ENCODE measurements at places on chromosomes 7 and 10.

GRCh38 chr10:112039823-112040222 is 143.7 kb downstream of the GPAM start:
- DNase-seq = no peak

GRCh38 chr10:112678987-112679386 is 232.0 kb downstream of the VTI1A start:
- DNase-seq = no peak

- DNase-seq = peak; percentile 83
These were observed at the start of gene AGK for GRCh38 chr7:141551094-141551781. TSS of gene AGK (plus strand) at chr7:141551410. CDS start at chr7:141555467, 4,057 bp downstream.

DNA sequence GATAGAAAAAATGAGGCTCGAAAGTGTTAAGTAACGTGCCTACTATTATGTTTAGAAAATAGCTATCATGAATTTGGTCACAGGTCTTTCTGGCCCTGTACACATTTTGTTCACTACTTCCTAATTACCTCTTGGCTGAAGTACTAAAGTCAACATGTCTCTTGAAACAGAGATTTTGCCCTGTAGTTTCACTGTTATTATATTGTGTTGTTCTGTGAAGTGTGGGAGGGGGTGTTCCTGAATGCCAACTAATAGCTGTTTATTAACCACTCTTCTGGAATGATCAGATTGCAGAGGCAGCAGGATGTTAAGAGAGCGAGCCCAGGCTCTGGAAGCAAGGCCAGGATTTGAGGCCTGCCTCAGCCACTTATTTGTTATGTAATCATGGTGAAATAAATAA is 72.1 kb downstream of the RNF133 start:
- DNase-seq = no peak

DNA sequence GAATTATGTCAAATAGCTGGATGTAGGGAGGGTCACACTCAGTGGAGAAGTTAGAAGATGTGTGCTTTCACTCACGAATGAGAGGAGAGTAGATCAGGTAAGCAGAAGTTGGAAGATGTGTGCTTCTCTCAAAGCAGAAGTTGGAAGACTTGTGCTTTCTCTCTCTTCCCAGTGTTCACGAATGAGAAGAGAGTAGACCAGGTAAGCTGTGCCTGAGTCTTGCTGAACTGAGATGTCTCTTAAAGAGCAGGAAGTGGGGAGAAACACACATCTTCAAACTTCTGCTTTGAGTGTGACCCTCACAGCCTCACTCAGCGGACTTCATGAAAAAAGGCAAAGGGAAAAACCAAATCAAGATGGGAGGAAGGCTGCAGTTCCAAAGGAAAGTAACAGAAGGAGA is 7.0 kb upstream of the TMEM243 start:
- DNase-seq = no peak

GRCh38 chr10:17151716-17152115 is 22.1 kb upstream of the CUBN start:
- no peak for DNase-seq

DNA sequence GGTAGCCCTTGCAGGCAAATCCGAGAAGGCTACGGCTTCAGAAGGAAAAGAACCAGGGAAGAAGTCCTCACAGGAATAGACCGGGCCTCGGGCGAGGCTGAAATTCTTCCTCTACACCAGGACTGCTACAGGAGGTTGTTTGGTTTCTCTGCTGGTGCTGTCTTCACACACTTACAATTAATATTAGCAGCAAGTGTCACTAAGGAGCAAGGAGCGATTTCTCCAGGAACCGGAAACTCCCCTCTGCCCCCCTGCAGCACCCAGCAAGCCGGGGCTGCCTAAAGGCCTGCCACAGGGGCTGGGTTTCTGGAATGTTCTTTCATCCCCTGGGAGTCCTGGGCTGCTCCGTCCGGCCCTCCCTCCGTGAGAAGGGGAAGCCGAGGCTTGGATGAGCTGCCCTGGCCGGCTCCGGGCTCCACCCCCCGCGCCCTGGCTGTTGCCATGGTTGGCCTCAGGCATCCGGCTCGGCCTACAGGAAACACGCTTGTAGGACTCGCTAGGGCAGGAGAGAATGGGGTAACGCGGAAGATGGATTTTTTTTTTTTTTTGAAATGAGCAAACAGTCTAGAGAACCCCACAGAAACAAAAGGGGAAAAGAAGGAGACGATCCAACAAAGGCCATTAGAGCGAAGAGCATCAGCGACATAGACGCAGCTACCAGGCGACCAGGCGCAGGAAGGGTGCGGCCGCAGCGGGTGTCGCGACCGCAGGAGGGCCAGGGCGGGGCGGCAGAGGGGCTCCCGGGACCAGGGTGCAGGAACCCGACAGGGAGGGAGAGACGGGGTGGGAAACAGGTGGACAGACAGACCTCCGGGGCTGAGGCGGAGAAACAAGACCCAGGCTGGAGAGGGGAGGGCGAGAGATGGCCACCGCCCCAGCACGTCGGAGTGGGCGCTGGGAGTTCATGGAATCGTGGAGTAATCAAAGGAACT is 33.0 kb downstream of the EN2 start:
- peak; percentile 26 for DNase-seq

GRCh38 chr7:22809902-22810642 is 12.6 kb downstream of the TOMM7 start:
- no peak for DNase-seq

DNA sequence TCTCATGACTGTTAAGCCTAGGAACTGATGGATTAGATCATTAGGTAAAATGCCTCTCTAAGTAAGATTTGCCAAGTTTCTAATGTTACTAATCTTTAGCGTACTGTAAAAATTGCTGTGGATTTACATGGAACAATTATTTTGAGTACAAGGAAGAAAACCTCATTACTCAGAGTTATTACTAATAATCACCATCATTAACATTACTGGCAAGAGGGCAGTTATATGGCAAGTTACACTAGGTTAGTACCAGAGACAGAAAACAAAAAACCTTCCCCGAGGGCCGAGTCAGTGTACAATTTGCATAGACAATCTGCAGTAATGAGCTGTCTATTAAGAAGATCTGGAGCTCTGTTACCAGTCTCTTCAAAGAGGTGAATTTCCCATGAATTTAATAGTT is 775.6 kb downstream of the GATA3 start:
- no peak for DNase-seq

- DNase-seq = peak; percentile 20
These were observed 1.8 kb downstream of the PALD1 start for GRCh38 chr10:70480239-70480861.

DNA sequence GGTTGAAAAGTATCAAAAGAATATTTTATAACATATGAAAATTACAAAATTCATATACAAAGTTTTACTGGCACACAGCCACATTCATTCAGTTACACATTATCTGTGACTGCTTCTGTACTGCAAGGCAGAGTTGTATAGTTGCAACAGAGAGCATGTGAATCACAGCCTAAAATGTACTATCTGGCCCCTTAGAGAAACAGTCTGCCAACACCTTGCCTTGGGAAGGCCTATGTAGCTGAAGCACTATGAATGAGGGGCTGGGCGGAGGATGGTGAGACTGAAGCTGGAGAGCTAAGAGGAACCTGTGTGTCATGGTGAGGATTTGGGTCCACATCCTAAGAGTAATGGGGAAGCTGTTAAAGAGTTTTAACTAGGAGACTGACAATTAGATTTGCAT is 35.7 kb downstream of the PDZD8 start:
- DNase-seq = no peak

DNA sequence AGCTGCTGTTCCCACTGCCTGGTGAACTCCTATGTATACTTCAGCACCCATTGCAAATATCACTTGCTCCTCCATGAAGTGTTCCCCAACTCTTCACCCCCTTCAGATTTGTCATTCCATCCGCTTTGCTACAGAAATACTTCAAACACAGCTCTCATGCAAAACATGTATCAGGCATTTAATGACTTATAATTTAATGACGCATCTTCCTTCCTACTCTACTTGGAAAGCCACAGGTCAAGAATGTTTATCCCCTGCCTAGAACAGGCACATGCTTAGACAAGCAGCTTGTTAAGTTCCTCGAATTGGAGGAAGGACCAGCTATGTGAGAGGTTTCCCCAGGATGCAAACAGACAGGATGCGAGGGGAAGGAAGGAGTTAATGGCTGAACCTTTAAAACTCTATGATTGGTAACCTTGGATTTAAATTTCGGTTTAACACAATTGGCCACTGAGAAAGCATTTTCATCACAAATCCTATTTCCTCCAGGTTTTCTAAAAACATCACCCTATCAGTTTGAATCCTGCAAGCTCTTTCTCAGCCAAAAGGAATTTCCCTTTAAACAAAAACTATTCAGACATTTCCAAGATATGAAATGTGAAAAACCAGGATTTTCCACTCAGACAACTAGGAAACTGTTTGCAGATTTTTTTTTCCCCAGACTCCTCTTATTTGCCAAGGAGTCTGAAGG is 11.5 kb downstream of the CREB3L2 start:
- no peak for DNase-seq

- DNase-seq = no peak
These were observed 40.6 kb upstream of the NCAPG2 start for GRCh38 chr7:158745057-158745715.

- DNase-seq = no peak
These were observed 19.7 kb downstream of the CLRN3 start for GRCh38 chr10:127872871-127873600.

DNA sequence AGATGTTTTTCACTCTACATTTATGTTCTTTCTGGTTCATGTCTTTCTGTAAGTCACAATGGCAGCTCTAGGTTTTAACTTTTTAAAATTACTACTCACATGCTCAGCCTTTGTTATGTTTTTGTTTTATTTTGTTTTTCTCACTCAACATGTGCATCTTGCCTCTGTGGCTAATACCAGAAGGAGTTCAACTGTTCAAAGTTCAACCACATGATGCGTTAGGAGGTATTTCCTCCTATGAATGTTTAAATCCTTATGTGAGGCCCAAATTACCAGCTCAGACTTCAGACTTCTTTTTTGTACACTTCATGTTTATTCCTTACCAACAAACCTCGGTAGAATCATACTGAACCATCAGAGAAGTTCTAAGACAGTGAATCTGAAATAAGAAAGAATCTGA is 151.6 kb downstream of the MALRD1 start:
- no peak for DNase-seq

GRCh38 chr10:103818765-103819374 is 36.5 kb downstream of the SH3PXD2A start:
- no peak for DNase-seq

- no peak for DNase-seq
These were observed 62.6 kb downstream of the DOCK4 start for GRCh38 chr7:112143582-112143981.

DNA sequence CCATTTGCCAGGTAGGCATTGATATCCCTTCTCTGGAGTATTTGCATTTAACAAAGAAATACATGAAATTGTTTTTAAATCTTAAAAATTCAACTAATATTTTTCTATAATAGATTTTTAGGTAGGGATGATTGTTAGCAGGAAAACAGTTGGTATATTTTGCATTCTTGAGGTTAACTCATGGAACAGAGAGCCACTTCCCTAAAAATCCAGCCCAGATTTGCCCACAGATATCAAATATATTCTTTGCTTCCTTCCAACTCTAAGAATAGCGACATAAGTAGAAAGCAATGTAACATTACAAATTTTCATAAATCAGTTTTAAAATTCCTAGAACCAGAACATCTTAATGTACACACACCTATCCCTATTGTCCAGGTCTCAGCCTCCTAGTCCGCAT is 45.0 kb upstream of the ANLN start:
- DNase-seq = no peak

DNA sequence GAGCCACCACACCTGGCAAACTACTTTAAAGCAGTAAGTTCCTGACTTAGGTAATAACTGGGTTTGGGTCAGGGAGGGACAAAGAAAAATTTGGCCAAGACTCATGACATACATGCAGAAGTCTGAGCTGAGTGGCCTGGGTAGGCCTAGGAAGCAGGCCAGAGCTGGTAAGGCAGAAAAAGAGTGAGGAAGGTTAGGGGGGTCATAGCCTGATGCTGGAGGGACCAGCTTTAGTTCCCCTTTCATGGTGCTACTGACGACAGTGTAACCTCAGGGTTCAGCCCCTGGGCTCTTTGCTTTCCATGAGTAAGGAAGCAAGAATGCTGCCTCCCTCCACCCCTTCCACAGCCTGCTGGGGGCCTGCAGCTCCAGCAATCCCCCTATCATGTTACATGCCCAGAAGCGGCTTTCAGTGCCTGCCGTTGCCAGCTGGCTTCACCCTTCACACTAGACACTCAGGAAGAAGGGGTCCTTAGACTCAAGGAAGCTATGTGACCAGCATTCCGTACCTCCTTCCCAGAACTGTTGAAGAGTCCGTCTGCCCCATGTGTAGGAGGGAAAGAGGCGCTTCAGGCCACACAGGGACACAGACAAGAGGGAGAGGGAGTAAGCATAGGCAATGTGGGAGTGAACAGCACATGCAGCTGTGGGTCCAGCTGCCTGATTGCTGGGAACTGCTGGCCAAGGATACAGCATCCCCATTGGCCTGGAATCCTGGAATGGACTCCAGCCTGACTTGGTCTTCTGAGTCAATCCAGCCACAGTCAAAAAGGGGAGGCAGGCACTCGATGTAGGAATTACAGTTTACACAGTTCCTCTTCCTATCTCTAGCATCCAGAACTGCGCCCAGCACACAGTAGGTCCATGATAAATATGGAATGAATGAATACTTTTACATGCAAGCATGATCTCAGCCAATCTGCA is 4.1 kb upstream of the PLAU start:
- DNase-seq = no peak

- no peak for DNase-seq
These were observed 42.1 kb downstream of the ARHGAP21 start for GRCh38 chr10:24681572-24682088.

- DNase-seq = no peak
These were observed 99.4 kb downstream of the MTPN start for GRCh38 chr7:135877805-135878204.

- DNase-seq = no peak
These were observed 18.0 kb downstream of the SLC25A13 start for GRCh38 chr7:96303686-96304443.

DNA sequence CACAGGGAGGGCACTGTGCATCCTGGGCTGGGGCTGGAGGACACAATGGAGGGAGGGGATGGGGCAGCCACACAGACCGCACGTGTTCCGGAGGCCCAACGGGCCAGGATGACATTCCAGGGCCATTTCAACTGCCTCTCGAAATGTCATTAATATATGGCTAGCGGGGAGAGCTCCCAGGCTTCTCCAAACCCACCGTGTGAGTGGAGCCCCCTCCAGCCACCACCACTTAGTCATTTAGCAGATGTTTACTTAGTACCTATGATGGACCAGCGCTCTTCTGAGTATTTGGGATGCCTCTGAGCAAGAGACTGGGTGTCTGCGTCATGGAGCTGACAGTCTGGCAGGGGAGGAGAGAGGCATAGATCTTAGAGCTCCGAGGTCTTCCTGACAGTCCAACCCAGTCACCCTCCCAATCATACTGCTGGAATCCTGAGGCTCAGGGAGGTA is 107.3 kb downstream of the ZMIZ1 start:
- no peak for DNase-seq

- no peak for DNase-seq
These were observed 281.7 kb downstream of the KLF6 start for GRCh38 chr10:3503299-3503698.

DNA sequence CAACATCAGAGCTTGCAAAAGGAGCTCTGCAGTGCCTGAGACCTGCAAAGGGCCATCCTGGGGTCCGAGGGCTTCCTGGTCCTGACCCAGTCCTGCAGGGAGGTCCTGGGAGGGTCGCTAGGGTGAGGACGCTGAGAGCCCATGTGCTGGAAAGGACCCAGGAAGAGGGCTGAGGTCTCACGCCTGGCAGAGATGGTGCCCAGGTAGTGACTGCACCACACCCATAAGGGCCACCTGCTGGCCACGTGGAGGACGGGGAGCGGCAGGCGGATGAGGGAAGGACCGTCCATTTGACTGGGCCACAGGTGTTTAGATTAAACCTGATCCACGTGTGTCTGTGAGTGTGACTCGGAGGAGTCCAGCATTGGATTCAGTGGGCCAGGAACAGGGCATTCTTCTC is 392.8 kb downstream of the DNAJB6 start:
- no peak for DNase-seq

All from CD4-positive, alpha-beta T cell treated with Interleukin-10 for 1 hour (primary cell).